NCI-H1105 treated with DMSO at 0.1 percent for 48 hours (cell line): ENCODE measurements at places on chromosomes 2 and 18.

GRCh38 chr18:36187193-36187825, at the start of gene MOCOS:
Gene MOCOS, plus strand, starts transcription at chr18:36187497. Its CDS starts 43 bp downstream, at chr18:36187540.
- no peak for DNase-seq

GRCh38 chr2:191315365-191315752, 70.2 kb downstream of the MYO1B start:
- DNase-seq: no peak

GRCh38 chr2:151358166-151358970, 976 bp downstream of the TNFAIP6 start:
- no peak for DNase-seq

DNA sequence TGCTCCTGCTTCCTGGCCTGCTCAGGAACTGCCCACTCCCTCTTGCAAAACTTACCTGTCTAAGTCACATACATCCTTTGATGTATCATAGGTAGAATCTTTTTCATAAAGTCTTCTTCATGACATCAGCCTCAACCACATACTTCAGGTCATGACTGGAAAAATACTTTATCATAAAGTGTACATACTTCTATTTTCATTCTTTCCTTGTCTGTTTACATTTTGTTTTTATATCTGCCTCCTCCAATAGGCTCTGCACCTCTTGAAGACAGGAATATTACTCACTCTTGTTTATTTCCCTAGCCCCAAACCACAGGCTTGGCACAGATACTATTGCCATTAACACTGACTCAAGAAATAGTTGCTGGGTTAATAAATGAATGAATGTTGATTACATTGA, 43.6 kb upstream of the ZNF804A start:
- DNase-seq: no peak

GRCh38 chr18:43389163-43389562, 111.9 kb upstream of the SYT4 start:
- DNase-seq: no peak

DNA sequence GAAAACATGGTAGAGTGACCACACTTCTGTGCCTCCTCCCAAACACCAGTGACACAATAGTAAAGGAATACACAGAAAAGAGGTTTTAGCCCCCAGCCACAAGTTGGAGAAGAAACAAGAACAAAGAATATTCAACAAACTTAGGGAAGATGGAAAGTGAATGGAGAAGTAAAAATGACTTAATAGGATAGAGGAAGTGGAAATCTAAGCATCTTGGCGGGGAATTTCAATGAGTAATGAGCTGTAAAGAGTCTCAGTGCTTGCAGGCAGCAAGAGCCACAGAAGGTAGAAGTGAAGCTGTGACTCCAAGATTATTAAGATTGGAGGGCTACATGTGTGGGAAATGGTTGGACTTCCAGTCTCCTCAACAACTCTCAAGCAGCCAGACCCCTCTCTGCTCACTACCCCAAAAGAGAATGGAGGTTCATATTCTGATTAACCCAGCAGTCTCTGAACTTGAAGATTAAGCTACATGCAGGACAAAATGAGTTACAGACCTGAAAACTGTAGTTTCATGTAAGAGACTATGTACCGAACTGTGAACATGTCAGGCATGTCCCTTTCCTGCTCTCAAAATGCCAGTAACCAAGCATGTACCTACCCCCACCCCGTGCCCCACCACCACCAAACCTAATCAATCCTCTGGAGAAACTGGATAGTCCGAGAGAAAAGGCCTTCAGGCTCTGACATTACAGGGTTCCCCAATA, 16.9 kb upstream of the HNRNPLL start:
- no peak for DNase-seq

- no peak for DNase-seq
These were observed 224.8 kb downstream of the NEDD4L start for GRCh38 chr18:58268849-58269248.
